ENCODE measurements at places on chromosomes 3 and 15.
A peak's percentile ranks its signal among the peaks of the same experiment; 100 is the strongest.

GRCh38 chr15:60937278-60937677 is 291.8 kb downstream of the RORA start:
- DNase-seq, result no peak

GRCh38 chr3:61788623-61789507 is 227.5 kb downstream of the PTPRG start:
- DNase-seq, result no peak

- DNase-seq, result no peak
These were observed 580.9 kb downstream of the EDEM1 start for GRCh38 chr3:5768281-5768945.

DNA sequence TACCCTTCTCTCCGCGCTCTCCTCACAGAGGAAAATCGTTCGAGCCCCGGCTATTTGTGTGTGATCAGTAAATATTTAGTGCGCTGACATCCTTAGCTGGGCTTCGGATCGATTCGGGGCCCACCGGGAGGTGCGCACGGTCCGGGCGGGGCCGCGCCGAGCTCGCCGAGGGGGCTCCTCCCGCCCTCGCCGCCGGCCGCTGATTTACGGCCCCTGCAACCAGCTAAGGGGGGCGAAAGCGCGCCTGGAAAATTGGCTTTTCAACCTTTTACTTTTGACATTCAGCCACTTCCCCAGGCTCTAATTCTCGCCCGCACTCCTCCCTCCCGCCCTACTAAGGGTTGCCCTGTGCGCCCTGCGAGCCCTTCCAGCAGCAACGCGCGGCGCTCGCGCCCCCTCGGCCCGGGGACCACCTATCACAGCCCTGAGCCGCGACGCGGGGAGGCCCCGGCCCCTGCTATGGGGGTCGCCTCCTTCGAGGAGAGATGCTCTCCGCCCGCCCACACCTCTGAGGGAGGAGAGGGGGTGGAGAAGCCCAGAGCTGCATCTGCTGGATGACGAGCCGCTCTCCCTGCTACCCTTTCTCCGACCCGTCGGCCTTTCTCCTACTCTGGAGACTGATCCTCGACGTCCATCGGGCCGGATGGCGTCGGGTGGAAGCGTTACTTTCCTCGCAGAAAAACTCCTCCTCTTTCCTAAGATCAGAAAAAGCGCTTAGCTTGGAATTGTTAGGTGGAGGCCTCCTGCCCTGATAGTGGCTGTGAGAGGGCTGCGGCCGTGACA is 7.8 kb upstream of the NR2F2 start:
- no peak for DNase-seq

GRCh38 chr15:59367022-59367451 is 5.6 kb downstream of the MYO1E start:
- DNase-seq, result peak; percentile 54

DNA sequence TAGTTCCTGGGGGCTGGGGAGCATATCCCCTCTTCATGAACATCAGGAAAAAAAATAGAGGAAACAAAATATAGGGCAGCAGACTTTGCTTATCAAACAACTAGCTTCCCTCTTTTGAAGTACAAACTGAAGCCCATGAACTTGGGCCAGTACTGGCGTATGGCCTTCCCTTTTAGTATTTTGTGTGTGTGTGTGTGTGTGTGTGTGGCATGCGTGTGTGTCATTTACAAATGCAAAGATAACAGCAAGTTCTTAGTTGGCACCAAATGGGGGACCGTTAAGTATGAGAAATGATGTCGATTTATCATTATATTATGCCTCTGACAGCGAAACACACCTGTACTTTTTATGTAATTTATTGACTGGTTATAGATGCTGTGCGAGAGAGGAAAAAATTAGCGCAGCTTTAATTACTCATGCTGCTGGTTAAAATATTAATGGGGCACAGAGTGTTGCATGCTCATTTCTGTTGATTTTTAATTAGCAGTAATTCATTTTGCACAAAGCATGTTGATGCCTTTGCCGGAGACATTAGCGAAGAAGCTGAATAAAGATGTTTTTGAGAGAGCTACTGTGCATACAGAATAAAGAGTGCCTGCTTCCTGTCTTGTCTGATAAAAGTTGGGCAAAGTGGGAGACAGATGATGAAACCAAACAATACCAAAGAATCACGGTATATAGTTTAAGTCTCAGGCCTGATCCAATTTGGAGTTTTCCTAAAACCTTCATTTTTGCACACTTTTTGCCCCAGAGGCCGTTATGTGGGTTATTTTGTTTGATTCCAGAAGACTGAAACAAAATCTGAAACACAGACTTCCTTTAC is 297.1 kb downstream of the SATB1 start:
- peak; percentile 26 for DNase-seq

DNA sequence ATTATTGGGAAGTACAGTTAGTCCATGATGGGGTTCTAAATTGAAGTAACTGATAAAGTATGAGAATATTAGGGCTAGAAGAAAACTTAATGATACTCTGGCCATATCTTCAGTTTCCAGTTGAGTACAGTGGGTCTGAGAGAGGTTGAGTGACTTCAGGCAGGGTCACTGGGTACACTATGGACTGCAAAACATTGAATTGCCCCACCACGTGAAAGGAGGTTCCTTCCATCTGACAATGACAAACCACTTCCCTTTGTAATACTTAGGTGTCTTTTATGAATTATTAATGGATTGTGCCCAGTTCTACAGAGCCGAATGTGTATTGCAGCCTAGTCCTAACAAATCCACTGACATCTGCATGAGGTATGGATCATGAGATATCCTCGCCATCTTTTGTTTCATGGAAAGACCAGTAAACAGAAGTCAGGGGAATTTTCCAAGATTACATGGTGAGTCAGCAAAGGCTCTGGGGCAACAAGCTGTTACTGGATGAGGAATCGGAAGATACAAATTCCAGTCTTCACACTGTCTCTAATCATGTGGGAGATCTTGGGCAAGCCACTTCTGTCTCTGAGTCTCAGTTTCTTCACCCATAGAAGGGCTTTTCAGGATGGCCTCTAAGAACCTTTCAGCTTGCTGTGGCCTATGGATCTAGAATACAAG is 66.5 kb upstream of the BCL6 start:
- DNase-seq, result peak; percentile 96

GRCh38 chr15:69591905-69592508 is 139.4 kb downstream of the RPLP1 start:
- no peak for DNase-seq

GRCh38 chr3:5473471-5473870 is 286.0 kb downstream of the EDEM1 start:
- DNase-seq, result no peak

DNA sequence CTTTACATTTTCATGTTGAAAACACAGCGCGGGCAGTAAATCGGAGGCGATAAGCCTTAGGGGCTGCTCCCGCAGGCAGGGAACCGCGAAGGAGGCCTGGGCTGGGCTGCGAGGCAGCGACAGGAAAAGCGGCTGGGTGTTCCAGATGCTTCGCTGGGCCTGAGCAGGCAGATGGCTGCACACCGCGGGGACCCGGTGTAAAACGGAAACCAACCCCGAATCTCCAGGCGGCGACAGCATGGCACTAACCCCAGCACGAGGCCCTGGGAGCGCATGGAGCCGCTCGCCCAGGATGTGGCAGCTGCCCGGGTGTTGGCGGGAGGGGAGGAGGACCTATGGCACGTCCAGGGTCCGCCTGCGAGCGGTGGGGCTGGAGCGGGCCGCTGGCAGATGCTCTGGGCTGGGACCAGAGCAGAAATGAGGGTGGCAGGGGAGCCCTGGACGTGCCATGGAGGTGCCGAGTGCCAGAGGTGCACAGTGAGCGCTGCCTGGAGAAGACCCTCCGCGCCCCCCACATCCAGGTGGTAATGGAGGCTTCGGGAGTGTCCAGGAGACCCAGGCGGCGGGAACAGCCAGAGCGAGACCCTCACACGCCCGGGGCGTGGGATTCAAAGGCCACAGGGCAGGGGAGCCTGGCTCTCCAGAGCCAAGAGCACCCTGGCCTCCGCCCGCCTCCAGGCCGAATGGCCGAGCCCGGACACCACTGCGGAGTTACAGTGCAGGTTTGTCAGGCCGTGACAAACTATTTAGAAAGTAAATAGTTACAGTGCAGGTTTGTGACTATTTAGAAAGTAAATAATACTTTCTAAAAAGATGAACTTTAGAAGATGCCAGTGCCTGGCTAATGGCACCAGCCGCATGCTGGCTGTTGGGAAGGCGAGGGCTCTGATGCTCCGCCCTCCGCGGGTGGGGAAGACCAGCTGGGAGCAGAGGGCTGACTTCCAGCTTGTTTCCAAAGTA is 293.6 kb downstream of the OCA2 start:
- no peak for DNase-seq

DNA sequence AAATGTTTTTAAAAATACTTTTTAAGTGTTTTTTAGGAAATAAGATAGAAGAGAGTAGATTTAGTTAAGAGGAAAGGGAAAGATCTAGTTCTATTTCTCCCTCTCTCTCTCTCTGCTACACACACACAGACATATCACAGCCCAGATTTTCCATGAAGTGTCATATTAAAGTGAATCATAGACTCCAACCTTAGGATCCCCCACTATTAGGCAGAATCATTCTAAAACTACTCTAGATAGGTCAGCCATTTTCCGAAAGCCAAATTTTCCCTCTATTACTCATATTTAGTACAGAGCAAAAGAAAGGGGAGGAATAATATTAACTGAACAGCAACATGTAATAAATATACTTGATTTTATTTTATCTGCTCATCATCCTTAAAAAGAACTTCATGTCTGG is 45.1 kb upstream of the RSL24D1 start:
- DNase-seq, result peak; percentile 53

DNA sequence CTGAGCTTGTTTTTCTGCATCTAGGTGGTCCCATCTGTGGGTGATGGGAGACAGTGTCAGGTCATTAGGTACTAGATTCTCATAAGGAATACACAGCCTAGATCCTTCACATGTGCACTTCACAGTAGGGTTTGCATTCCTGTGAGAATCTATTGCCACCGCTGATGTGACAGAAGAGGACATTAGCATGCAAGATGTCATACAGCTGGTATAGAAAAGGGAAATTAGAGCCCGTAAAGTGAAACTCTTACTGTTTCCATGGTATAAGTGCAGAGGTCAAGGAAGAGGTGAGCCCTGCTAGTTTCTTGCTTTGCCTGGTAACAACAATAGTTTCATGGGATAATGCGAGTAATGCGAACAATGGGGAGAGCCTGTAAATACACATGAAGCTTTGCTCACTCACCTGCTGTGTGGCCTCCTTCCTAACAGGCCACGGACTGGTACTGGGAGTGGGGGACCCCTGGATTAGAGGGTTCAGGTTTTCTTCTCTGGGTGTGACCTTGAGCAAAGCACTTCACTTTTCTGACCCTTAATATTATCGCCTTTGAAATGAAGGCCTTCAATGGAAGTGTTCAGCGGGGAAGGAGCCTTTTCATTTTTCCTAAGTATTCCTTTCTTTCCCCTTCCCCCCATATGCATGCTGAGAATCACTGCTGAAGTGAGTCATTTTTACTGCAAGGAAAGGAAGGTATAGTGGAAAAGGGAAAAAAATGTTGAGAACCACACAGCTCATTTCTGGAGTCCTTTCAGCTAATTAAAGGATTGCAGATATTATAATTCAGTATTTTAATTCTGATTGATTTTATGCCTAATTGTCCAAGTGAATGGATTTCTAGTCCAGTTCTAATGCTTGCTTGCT is 286.4 kb downstream of the UBE2E2 start:
- DNase-seq, result peak; percentile 13

- no peak for DNase-seq
These were observed 129.0 kb downstream of the RPL22L1 start for GRCh38 chr3:170740726-170741591.

DNA sequence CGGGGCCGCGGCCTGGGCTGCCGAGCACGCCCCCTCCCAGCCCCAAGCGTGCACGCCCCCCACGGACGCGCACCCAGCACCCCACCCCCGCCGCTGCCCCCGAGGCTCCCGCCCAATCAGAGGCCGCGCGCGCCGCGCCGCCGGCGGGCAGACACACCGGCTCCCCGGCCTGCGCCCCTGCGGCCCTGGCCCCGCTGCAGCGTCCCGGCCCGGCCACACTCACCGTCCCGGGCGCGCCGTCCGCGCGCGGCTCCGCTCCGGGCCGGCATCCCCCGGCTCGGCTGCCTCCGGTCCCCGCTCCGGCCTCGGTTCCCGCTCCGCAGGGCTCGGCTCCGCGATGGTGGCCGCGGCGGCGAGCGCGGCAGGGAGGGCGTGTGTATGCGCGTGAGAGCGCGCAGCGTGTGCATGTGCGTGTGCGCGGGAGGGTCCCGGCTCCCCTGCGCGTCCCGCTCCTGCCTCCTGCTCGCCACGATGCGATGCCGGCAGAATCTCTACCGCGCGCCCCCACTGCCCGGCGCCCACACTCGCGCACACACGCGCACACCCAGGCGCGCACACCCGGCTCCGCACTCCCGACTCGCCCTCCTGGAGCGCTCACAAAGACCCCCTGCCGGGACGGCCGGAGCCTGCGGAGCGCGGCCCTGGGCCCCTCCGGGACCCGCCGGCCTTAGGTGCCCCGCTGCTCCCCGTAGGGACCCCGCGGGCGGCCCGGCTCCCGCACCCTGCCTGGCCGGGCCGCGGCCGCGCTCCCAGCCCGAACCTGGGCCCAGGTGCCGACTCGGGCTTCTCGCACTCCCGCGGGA is 186.5 kb upstream of the LINGO1 start:
- no peak for DNase-seq

GRCh38 chr15:66936861-66937582 is 128.4 kb upstream of the SMAD3 start:
- DNase-seq, result no peak

GRCh38 chr15:62896969-62897486 is 145.5 kb upstream of the TPM1 start:
- no peak for DNase-seq

DNA sequence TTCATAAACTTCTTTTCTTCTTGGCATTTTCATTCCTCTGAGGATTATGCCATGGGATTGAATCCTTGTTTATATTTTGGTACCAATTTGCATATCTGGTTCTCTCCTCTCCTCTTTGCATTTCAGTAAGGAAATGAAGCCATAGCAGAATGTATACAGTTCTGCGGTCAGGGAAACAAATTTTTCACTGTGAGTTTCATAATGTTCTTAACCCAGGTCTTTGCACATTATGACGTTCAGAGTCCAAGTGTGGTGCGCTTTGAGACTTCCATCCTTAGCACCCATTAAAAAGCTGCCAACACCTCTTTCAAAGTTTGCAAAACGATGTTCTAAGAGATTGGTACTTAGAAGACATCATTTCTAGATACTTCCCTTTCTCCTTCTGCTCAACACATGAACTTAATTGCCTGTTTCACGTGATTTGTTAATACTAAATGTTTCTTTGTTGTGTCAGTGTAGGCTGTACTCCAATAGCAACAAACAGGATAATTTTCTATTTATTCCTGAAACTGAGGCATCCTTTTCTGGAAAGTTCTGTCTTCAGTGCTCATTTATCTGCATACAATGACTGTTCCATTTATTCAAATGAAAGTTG is 953.1 kb upstream of the NR2F2 start:
- no peak for DNase-seq

DNA sequence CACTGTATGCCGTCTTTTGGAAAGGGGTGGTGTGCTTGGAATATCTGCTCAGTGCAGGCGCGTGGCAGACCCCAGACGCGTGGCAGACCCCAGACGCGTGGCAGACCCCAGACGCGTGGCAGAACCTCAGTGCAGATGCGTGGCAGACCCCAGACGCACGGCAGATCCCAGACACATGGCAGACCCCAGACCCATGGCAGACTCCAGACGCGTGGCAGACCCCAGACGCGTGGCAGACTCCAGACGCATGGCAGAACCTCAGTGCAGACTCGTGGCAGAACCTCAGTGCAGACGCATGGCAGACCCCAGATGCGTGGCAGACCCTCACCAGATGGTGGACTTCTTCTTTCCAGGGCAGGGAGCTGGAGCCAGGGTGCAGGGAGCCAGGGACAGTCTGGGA is 637 bp upstream of the MUC4 start:
- no peak for DNase-seq
